ENCODE measurements at places on chromosomes 1 and 21.

DNA sequence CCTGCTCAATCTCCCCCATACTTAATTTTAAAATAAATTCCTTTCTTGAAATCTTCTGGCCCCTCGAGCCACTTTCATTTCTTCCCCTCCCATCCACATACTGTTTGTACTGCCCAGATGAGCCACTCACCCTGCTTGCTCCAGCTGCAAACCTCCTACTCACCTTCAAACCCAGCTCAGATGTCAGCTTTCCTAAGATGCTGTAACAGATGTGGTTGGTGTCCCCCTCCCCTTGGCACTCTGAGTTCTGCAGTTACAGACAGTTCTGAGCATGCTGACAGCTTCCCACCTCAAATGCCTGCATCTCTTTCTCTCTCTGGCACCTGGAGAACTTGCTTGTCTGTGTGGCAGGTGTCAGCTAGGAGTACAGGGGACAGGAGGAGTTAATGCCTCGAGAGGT, 106.7 kb downstream of the PTPRU start:
- DNase-seq = no peak

DNA sequence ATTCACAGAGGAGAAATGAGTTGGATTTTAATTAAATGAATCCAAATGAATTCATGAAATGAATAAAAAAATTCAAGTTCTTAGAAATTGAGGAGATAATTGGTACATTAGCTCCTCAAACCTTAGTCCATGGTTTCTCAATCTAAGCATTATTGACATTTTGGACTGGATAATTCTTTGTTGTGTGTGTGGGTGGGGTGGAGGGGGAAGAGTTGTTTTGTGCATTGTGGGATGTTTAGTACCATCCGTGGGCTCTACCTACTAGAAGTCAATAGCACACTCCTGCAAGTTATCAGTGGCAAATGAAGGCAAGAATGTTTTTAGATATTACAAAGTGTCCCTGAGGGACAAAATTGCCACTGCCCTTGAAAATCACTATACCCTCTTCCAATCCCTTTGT, 431.9 kb downstream of the PLPP3 start:
- DNase-seq = no peak

GRCh38 chr1:237171454-237172117, 129.6 kb downstream of the RYR2 start:
- no peak for DNase-seq

DNA sequence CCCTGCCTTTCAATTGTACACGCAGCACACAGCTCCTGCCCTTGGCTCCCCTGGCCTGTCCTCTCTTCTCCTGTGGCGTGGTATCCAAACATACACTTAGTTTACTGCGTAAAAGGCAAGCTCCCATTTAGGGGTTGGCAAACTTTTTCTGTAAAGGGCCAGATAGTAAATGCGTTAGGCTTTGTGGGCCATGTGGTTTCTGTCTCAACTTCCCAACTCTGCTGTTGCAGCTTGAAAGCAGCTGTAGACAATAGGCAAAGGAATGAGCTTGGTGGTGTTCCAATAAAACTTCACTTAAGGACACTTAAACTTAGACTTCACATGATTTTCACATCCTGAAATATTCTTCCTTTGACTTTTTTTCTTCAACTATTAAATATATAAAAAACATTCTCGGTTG, 63.3 kb downstream of the RHOU start:
- DNase-seq = no peak

All from right hindlimb (tissue), 1 donor.